ENCODE measurements at places on chromosomes 3 and 15.

GRCh38 chr3:69791919-69792399 is 52.7 kb downstream of the MITF start:
- DNase-seq = no peak

- DNase-seq = no peak
These were observed 25.6 kb downstream of the KNG1 start for GRCh38 chr3:186742618-186743380.

DNA sequence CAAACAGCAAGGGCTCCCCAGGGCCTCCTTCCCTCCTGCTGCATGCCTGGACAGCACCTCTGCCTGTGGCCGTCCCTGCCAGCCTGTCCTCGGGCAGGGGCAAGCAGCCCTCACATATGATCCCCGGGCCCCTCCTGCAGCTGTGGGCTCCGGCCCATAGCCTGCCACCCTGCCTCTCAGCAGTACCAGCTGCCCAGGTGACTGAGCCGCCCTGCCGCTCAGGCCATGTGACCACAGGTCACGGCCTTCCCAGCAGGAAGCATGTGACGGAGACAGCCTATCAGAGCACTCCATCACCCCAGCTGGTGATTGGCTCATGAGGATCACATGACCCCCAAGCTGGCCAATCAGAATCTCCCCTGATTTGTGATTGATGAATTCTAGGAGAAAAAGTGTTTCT is 23.9 kb downstream of the ALDH1L1 start:
- no peak for DNase-seq

- DNase-seq = no peak
These were observed 571.0 kb downstream of the FGF12 start for GRCh38 chr3:192156382-192156781.

DNA sequence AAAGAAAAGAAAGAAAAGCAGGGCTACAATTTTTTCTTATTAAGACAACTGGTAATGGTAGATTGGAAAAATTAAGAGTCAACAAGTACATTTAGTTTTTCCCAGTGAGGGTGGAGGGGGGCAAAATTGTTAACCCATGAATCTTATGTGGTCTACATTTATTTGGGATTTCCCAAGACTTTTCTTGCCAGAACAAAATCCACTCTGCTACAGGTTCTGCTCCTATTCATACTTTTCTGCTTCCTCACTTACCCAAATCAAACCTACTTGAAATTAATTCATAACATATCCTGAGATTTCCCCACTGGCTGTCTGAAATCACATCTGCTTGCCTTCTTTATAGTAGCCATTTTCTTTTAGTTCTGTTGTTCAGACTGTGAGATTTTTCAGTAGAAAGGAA is 41.1 kb downstream of the VGLL3 start:
- DNase-seq = no peak

DNA sequence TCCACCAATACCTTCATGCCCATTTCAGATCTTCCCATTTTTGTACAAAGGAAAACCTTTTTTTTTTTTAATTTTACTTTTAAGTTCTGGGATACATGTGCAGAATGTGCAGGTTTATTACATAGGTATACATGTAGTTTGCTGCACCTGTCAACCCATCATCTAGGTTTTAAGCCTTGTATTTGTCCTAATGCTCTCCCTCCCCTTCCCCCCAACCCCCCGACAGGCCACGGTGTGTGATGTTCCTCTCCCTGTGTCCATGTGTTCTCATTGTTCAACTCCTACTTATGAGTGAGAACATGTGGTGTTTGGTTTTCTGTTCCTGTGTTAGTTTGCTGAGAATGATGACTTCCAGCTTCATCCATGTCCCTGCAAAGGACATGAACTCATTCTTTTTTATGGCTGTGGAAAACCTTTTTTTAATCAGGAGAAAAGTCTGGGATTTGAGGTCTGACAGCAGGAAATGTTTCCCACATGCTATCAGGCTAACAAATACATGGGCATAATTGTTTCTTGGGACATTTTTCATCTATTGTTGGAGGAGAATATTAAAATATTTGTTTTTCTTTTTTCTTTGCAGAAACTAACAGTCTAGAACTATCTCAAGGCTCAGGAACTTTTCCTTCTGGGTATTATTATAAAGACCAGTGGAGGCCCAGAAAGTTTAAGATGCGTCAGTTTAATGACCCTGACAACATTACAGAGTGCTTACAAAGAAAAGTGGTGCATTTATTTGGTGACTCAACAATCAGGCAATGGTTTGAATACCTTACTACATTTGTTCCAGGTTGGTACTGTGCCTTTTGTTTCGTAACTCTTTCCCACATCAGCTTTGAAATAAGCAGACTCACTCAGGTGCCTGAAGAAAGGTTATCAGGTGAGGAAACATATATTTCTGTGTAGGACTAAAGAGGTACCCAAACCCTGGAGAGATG is 32.8 kb upstream of the NFKBIZ start:
- DNase-seq = no peak

- peak; percentile 47 for DNase-seq
These were observed 577 bp downstream of the ZNF148 start for GRCh38 chr3:125374501-125374995.
